ENCODE measurements at places on chromosomes 4 and X.

DNA sequence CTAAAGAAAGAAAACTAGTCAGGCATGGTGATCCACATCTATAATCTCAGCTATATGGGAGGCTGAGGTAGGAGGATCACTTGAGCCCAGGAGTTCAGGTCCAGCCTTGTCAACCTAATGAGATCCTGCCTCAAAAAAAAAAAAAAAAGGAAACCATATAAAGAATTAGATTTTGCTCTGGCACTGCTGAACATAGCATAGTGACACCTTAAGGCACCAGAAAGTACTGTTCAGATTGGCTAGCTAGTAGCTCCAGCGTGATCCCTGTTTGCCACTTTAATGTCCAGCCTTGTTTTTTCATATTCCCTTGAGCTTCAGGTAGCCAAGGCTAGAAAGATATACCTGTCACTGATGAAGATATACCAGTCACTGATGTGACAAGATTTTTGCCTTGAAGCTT is 34.1 kb downstream of the EXOC1 start:
- no peak for DNase-seq

- DNase-seq = no peak
Measured at GRCh38 chrX:21907260-21907659, 33.2 kb upstream of the SMS start.

- no peak for DNase-seq
Measured at GRCh38 chr4:150126201-150126863, 48.1 kb downstream of the DCLK2 start.

GRCh38 chr4:166034965-166035364 is 161.9 kb downstream of the TLL1 start:
- DNase-seq = no peak

DNA sequence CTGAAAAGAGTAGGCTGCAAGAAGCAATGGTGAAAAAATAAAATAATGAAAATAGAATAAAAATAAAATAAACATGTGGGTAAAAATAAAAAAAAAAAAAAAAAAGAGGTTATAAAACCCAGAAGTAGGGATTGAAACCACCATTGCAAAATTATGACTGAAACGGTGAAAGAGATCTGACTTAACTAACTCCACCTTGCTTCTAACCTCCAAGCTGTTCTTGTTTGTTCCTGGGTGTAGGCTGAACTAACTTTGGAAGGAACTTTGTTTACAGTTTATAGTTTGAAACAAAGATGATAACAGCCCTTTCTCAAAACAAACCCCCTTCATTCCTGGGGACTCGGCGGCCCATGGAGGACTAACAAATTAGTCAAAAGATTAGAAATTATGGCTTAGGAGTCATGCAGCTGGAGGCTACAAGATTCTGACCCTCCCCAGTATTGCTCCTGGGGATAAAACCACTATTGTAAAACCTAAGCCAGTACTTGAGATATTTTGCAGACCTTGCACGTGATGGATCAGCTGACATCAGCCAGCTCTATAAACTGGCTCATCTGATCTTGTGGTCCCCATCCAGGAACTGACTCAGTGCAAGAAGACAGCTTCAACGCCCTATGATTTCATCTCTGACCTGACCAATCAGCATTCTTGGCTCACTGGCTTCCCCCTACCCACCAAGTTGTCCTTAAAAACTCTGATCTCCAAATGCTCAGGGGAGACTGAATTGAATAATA is 30.4 kb downstream of the DDX60L start:
- DNase-seq = peak; percentile 6

GRCh38 chrX:151753313-151754046 is 18.9 kb downstream of the CNGA2 start:
- DNase-seq = peak; percentile 7

DNA sequence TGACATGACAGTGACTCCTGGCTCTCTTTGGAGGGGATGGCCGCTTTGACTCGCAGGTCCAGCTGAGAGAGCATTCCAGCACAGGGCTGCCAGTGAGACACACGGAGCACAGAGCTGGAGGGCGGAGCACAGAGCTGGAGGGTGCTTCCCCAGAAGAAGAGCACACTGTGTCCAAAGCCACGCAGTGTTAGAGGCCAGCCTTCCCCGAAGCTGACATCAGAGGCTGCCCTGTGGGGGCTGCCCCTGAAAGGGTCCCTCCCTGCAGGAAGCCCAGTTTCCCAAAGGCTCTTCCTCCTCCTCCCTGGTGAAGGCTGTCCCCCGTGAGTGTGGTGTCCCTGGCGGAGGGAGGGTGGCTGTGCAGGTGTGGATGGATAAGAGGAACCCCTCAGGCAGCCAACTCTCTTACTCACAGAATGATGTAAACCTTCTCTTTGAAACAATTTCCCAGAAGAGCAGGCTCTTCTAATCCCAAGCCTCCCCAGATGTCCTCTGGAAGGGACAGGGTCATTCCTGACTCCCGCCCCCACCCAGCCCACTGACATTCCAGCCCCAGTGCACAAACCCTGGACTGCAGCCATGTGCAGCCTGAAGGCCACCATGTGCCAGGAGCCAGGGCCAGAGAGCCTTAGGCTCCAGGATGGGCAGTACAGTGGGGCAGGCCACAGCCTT is 53.4 kb downstream of the PSAPL1 start:
- DNase-seq = no peak

DNA sequence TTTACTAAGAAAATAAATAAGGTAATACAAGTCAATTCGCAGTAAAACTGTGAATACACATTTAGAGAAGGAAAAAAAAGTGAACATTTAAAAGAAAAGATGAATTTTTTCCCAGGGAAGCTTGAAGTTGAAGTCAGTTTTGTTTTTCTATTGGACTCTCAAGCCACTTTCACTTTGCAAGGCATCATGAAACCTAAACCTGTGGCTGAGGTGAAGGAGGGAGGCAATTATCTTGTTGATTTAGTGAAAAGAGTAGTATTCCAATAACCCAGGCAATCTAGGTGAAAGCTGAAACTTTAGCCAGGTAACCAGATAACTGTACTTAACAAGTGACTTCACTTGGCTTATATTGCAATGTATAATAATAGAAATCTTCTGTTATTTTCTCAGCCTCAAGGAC is 138.6 kb downstream of the HDX start:
- DNase-seq = no peak

- DNase-seq = no peak
Measured at GRCh38 chr4:2357821-2358745, 60.4 kb downstream of the ZFYVE28 start.

DNA sequence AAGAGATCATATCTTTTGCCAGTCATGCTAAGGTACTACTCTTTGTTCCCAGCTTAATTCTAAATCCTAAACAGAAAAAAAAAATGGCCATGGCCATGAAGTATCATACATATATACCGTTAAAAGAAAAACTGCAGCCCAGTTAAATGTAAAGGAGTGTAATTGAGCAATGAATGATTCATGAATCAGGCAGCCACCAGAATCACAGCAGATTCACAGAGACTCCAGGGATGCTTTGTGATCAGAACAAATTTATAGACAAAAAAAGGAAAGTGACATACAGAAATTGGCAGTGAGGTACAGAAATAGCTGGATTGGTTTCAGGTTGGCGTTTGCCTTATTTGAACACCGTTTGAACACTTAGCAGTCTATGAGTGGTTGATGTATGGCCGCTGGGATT is 42.1 kb upstream of the PDGFC start:
- DNase-seq = no peak

DNA sequence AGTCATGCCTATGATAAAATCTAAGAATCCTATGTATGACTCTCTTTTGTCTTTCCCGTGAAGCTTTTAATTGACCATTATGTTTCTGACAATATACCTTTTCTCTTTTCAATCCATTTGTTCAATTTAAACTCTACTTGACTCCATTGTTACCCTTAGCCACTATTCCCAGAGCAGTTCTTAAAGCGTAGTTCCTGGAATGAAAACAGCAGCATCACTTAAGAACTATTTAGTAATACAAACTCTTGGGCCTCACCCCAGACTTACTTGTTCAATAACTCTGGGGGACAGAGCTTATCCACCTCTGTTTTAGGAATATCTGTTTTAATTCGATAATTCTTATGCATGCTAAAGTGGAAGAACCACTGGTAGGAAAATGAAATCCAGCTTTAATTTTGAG is 358.4 kb downstream of the PRR32 start:
- DNase-seq = no peak

DNA sequence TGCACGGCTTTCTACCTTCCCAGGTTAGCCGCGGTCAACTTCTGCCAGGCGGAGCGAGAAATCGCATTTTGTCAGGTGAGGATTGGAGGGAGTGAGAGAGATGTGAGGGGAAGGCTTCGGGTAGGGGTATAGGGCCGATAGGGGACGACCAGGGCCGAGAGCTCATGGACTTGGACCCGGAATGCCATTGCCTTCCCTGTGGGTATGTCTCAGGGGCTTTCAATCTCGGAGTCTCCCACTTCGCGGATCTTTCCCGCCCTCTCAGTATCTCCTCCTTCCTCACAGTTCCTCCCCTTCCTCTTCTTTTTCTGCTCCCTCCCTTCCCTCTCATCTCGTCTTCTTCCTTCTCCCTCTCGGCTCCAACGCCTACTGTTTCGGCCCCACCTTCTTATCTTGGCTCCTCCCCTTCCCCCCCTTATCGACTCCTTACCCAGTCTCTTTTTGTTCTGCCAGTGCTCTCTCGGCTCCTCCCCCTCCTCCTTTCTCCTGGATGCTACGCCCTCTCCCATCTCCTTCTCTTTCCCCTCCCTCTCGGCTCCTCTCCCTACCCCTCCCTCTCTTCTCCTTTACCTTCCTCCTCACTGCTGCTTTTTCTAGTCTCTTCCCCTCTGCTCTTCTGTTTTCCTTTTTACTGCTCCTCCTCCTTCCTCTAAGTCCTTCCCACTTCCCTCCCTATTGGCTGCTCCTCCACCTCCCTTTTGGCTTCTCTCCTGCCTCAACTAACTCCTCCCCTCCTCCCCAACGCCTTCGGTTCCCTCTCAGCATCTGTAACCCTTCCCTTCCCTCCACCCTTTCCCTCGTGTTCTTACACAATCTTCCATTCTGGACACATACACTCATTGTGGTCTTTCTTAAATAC is 29.4 kb upstream of the RBMX start:
- DNase-seq = peak; percentile 69

- no peak for DNase-seq
Measured at GRCh38 chrX:41445171-41445570, 2.0 kb upstream of the NYX start.

- DNase-seq = no peak
Measured at GRCh38 chr4:7051144-7051495, 7.9 kb downstream of the TADA2B start.

DNA sequence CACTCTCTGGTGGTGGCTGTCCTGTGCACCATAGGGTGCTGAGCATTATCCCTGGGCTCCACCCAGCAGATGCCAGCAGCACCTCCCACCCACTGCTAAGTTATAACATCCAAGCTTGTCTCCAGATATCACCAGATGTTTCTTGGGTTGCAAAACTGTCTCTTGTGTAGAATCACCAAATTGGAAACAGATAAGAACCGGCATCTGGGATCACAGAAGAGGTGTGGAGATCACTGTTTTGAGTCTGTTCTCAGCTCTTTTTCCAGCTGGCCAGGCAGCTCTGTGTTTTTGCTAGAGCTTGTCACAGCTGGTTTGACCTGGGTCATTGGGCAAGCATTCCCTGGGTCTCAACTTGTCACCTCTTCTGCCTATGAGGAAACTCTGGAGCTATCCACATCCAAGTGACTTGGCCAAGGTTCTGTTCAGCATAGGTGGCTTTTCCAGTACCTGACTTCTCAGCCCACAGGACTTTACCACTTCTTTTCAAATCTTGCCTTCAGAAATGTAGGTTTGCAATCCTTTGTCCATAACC is 15.3 kb upstream of the PUDP start:
- no peak for DNase-seq

DNA sequence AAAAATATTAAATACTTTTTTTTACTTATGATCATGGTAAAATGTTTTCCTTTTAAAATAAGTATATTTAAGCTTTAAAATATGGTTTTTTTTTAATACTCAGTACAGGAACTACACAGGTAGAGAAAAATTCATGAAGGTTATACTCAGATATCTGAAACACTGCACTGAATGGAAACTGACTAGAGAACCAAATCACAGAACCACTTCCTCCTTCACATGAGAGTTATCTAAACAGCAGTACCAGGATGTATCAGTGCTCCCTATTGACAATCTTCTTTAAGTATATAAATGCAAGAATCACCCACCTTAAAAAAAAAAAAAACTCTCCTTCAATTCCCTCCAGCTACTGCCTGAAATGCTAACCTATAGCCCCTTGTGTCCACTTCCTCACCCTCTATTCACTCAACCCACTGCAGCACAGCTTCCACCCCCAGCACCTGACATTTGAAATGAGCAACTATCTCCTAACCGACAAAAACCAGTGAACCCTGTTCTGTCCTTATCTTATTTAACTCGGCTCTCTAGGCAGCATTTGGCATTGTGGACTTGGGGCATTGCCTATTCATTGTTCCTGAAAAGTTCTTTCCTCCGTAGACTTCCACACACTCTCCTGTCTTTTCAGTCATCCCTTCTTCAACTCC is 9.1 kb downstream of the SLC7A3 start:
- no peak for DNase-seq

GRCh38 chrX:123324625-123325024 is 140.5 kb downstream of the GRIA3 start:
- no peak for DNase-seq

DNA sequence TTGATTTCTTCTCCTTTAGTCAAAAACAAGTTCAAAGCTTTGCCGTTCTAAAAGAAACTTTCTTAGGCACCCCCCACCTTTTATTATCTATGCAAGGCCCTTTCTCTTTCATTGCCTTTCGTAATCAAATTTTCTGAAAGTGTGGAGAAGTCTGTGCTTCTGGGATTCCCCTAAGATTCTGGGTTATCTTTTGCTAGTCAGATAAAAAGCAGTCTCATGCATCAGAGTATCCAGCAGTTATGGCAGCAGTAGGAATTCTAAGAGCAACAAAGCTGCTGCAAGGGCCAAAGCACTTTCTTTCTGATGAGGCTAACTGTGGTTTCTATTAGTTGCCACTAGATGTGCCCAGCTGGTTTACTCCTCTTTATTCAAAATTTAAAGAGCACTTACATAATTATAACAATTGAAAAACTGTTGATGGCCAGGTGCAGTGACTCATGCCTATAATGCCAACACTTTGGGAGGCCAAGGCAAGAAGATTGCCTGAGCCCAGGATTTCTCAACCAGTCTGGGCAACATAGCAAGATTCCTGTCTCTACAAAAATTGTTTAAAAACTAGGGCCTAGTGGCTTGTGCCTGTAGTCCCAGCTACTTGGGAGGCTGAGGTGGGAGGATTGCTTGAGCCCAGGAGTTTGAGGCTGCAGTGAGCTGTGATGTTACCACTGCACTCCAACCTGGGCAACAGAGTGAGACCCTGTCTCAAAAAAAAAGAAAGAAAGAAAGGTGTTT is 296.2 kb downstream of the PAPSS1 start:
- no peak for DNase-seq

GRCh38 chr4:48899432-48899749 is 7.2 kb downstream of the OCIAD2 start:
- no peak for DNase-seq

GRCh38 chrX:48747415-48748016 is 14.0 kb upstream of the GLOD5 start:
- DNase-seq = no peak

GRCh38 chr4:829291-829690 is 3.4 kb upstream of the CPLX1 start:
- no peak for DNase-seq
